Mammary epithelial cell (primary cell): ENCODE measurements at places on chromosomes 4 and X. TPM values are rescaled to one million over a fixed set of nuclear protein-coding genes. Genes with fewer than 3 reads are reported as not detected.
A peak's percentile ranks its signal among the peaks of the same experiment; 100 is the strongest.

GRCh38 chrX:11254417-11255109 is 38.6 kb upstream of the AMELX start:
- DNase-seq, result no peak

DNA sequence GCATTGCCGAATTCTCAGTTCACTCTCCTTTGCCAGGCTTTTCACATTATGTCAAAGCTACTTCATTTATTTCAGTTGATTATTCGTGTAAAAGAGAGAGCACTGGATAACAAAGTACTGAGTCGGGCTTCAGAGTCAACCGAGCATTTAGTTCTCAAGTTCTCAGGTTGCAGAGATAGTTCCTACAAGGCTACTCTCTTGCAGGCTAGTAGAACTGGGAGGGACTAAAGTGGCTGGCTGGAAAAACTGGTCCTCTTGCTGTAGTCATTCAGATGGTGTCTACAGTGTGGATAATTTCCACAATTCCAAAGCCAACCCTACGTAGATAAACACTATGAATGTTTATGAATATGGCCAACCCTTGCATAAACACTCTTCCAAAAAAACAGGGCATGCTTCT is 4.6 kb upstream of the CCNG2 start:
- DNase-seq, result peak; percentile 18

DNA sequence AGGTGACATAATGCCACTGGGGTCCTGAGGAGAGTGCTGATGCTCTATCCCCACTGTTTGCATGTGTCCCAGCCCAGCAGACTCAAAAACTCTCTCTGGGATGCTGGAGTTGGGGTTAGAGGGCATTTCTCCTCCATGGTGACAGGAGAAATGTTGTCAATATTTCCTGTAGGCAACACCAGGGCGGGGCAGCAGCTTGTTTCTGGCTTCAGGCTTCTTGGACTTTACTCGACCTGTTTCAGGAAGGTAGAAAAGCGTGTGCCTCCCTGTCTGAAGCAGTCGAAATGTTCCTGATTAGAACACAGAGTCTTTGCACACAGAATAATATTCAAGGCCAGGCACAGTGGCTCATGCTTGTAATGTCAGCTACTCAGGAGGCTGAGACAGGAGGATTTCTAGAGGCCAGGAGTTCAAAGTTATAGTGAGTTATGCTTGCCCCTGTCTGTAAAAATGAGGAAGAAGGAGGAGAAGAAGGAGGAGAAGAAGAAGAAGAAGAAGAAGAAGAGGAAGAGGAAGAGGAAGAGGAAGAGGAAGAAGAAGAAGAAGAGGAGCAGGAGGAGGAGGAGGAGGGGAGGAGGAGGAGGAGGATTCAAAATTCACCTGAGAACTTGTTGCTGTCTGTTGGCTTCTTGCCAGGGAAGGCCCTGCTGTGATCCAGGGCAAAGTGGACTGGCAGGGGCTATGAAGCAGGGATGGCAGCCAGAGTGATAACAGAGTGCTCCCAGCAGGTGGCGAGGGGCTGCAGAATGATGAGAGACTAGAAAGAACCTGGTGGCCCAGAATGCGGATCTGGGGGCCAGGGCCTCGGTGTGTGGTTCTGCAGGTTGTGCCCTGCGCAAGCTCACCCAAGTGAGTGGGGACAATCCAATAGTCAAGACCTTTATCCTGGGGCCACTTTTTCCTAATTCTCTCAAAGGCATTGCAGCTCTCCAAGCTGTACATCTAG is 82.9 kb downstream of the RTL5 start:
- DNase-seq, result no peak

DNA sequence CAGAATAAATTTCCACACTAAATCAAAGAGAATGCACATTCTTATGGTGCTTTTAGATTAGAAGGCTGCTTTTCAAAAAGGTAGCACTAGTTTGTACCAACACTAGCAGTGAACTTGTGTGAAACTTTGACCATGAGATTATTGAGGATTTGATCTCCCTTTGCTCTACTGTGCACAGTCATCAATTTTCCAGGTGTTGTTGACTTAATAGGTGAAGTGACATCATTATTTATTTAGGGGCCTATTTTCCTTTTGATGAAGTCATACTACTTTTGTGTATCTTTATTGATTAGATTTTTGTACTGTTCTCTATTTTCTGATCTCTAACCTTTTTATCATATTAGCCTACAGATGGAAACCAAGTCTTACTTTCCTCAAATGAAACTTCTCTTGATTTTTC is 507.9 kb upstream of the LCORL start:
- DNase-seq, result no peak

- no peak for DNase-seq
These were observed 311.2 kb downstream of the BMPR1B start for GRCh38 chr4:95068818-95069478.

- peak; percentile 30 for DNase-seq
These were observed 2.7 kb downstream of the FAT4 start for GRCh38 chr4:125317525-125317877.

Gene SHOX
- total RNA-seq, result not detected in 2 replicates

Gene CDS1
- total RNA-seq, result 19.9 and 25.4 TPM in 2 replicates

Gene TXK
- total RNA-seq, result not detected in 2 replicates

Gene HAND2
- total RNA-seq, result not detected in 2 replicates

Gene PAGE5
- total RNA-seq, result not detected

Gene TMPRSS11D
- total RNA-seq, result not detected in 2 replicates
